ENCODE measurements at places on chromosomes 6 and 20.

- no peak for DNase-seq
Observed at GRCh38 chr20:24109537-24109936, 121.0 kb upstream of the GGTLC1 start.

GRCh38 chr6:46381579-46381978, 109.7 kb downstream of the RCAN2 start:
- no peak for DNase-seq

GRCh38 chr20:38764567-38765318, 16.5 kb downstream of the ACTR5 start:
- DNase-seq, result peak; percentile 80

- DNase-seq, result no peak
Observed at GRCh38 chr6:39452306-39453145, 130.0 kb upstream of the KCNK16 start.

GRCh38 chr6:106134906-106135634, 48.9 kb downstream of the PRDM1 start:
- DNase-seq, result no peak

DNA sequence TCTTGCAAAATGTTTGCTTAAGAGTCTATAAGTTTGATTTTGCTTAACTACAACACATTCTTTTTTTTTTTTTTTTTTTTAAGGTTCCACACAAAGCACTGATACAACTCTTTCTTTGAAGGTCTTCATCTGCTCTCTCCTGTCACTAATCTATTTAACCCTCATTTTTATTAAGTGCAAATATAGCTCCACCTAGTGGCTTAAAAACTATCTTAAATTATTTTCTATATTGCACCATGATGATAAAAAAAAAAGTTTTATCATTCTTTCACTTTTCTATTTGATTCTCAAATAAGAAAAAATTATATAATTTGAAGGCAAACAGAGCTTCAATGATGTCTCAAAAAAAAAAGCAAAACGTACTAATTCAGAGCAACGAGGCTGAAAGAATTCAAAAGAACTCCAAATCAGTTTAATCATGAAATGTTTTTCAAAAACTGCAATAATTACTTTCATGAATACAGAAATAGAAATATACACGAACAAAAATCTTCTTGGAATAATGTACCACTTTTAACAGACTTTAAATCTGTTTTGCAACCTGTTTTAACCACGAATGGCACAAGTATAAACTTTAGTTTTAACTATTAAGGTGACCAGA, 12.8 kb downstream of the ESF1 start:
- no peak for DNase-seq

- DNase-seq, result peak; percentile 53
Observed at GRCh38 chr20:31857861-31858759, 12.2 kb downstream of the DUSP15 start.

- DNase-seq, result no peak
Observed at GRCh38 chr6:36131511-36132245, 1.4 kb downstream of the MAPK13 start.

DNA sequence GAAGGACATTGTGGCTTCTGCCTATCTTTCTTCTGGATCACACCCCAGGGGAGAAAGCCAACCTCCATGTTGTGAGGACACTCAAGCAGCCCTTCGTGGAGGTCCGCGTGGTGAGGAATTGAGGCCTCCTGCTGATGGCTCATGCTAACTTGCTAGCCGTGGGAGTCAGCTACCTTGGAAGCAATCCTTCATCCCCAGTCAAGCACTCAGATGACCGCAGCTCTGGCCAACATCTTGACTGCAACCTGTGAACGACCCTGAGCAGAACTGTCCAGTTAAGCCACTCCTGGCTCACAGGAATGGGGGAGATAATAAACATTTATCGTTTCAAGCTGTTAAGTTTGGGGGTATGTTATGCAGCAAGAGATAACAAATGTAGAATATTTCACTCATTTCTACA, 10.9 kb upstream of the CNKSR3 start:
- no peak for DNase-seq

DNA sequence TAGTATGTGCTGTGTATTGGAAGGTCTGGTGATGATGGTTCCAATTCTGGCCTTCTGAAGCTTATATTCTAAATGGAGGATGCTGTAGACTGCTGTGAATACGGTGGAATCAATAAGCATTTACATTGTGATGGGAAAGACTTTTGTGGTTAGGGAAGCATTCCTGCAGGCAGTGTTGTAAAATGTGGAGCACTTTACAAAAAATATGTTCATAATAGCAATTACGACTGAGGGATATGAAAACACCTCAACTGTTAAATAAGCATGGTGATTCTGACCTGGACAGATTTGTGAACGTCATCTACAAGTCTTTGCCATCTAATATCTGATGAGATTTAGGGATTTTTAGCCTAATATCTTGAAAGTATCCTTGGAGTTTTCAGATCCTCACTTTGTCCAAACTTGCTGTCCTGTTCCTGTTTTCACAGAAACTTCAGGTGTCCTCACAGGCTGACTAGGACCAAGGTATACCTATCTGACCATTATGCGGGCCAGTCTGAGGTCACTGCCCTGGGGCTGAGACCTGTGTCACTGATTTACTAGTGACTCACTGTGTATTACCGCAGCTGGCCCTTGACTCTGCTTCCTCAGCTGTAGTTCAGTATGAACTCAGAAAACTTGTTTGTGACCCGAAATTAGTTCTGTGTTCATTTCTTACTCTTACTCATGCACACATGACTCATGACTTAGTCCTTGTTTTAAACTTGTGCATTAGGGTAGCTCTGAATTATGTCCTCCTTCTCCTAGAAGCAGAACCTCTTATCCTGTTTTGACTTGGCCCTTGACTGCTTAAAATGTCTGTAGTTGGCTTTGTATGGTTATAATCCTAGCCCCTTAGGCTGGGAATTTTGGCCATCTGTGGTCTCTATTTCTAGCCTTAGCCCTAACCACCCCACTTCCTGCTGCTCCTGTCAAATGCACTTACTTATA, 343.0 kb downstream of the CDKAL1 start:
- no peak for DNase-seq

DNA sequence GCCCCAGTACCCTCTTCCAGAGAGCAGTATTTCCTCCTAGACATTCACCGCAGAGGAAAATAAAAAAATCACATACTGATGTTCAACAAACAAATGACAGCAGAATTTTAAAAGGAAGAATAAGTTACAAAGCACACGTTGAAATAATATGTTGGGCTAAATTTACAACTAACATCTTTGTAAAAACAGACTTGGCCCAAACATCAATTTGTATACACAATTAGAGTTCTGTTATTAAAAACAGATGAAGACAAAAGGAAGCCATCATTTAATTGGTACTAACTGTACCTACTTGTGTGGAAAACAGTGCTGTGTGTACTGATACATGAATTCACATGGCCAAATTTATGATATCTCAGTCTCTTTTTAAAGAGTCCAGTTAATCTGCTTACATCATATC, 46.3 kb downstream of the KIF6 start:
- no peak for DNase-seq

DNA sequence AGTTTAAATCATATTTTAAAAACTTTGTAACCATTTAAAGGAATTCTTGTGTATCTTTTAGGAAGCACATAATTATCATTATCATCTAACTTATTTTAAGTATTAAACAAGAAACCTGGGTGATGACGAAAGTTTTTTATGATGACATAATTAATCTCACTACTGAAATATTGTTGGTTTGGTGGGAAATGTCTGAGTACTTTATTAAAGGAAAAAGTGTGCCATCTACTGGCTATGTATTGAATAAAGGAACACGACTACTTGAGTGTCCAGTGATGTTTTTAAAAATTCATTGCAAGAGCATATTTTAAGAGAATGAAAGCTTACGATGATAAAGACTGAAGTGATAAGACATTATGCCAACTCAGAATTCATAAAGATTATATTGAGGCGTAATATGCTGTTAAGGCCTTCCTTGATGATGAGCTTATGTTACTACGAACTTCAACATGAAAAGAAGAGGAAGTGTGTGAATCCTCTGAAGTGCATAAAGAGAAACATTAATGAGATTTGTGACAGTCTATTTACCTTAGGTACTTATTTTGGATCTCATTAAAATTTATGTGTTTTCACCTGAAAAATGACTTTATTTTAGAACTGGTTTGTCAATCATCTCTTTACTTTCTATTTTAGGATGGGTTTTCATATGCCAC, 12.0 kb upstream of the TRMT11 start:
- DNase-seq, result no peak

GRCh38 chr6:122429323-122429722, 29.9 kb downstream of the HSF2 start:
- DNase-seq, result no peak

- no peak for DNase-seq
Observed at GRCh38 chr20:3997446-3997845, 17.9 kb downstream of the RNF24 start.

GRCh38 chr20:40477805-40478204, 211.2 kb downstream of the MAFB start:
- no peak for DNase-seq

DNA sequence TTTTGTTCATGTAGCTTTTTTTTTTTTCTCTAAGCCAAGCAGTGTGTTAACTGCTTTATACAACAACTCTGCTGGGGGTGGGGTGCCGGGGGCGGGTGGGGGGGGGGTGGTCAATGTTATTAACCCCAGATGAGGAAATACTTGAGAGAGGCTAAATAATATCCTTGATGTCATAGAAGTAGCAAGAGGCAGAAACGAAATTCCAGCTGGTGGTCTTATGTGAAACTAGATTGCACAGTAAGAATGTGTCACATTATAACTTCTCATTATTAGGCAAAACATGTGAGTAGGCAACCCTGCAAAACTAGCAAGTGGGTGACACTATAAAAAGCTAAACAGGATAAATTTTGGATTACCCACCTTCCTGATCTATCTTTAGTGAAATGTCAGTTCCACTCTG, 12.8 kb downstream of the MYLK4 start:
- no peak for DNase-seq

- no peak for DNase-seq
Observed at GRCh38 chr20:50339466-50339901, 148.9 kb downstream of the CEBPB start.

DNA sequence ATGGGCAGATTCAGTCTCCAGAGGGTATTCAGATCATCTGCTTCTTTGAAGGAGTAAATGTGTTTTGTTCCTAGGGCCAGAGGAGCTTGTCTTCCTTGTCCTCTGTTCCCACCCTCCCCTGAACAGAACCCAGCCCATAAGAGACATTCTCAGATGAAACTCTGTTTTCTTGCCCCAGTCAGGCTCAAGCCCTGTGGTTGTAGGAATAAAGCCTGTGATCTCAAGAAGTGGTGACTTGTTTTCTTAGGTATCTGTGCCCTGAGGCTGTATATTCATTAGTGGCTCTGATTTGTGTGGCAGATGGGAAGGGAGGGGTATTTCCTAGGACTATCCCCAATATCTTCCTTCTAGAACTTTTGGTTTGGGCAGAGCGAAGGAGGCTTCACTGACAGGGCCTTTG, 27.9 kb downstream of the GSS start:
- no peak for DNase-seq

DNA sequence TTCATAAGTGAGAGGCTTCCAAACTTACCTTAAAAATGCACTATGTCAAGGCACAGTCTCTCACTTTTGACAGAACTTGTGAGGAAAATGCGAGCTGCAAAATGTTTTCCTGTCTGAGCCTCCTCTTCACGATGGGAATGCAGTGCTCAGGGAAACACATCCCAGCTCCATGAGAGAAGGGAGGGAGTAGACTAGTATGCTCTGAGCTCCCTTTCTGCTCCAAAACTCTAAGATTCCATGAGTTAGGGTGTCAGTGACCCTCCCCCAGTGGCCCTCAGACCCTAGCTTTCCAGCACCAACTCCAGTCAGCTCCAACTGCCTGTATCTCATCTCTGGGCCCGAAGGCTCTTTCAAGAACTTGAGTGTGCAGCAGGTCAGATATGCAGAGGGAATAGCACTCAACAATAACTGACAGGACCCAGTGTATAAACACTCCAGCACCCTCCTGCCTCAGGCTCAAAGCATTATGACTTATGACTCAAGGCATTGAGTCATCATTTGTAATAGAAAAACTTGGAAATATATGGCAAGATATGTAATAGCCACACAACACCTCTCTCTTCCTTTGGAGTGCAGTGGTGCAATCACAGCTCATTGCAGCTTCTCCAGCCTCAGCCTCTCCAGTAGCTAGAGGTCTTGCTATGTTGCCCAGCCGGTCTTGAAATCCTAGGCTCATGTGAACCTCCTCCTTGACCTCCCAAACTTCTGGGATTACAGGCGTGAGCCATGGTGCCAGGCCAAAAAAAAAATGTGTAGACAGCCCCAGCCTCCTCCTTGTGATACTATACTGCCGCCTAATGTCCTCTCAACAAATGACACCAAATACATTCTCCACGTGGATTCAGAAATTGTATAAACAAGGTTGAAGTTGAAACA, 16.7 kb upstream of the ENTPD6 start:
- DNase-seq, result no peak

GRCh38 chr6:118748311-118749062, 97.1 kb upstream of the CEP85L start:
- DNase-seq, result no peak

GRCh38 chr6:4381381-4381780, 246.0 kb upstream of the ECI2 start:
- no peak for DNase-seq

- no peak for DNase-seq
Observed at GRCh38 chr6:125031385-125031784, 69.1 kb downstream of the RNF217 start.

DNA sequence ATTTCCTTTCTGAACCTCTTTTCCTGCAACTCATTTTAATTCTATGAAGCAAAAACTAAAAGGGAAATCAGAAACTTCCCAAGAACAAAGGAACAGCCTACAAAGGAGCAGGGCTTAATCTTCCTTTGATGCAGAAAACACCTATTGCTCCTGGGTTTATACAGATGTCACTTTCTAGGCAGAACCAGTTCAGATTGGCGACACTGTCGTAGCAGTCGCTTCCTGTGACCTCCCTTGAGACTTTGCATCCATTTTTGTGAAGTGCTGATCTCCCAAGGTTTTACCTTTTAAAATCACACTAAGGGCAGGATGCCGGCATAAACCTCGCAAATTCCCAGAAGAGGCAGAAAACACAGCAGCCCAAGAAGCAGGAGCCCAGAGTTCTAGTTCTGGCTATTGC, 40.1 kb downstream of the JAG1 start:
- DNase-seq, result no peak

- DNase-seq, result no peak
Observed at GRCh38 chr6:13186861-13187260, 141.5 kb downstream of the TBC1D7 start.

DNA sequence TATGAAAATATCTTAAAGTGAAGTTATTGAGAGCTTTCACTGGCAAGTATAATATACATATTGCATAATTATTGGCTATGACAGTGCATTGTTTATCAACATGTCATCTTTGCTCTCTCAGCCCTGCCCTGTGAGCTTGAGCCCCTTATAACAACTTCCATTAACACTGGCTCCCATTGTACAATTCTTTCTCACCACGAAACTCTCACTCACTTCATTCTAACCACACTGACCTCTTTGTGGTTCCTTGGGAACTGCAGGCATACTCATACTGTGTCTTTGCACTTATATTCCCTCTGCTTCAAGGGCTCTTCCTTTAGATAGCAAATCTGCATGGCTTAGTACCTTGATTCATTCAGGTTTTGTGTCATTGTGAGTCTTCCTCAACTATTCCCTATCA, 411.8 kb downstream of the CDKAL1 start:
- no peak for DNase-seq

Measured in aorta (tissue), 5 donors.